Activated CD4-positive, alpha-beta memory T cell treated with anti-CD3 and anti-CD28 coated beads for 36 hours (primary cell): ENCODE measurements at places on chromosomes 16 and 17. TPM values are rescaled to one million over a fixed set of nuclear protein-coding genes. Genes with fewer than 3 reads are reported as not detected.

GRCh38 chr17:66135219-66135618, 56.7 kb downstream of the CEP112 start:
- DNase-seq = no peak

GRCh38 chr16:15035163-15035729, 20.6 kb downstream of the NTAN1 start:
- DNase-seq = no peak

GRCh38 chr16:20928774-20929411, 28.3 kb downstream of the LYRM1 start:
- DNase-seq = no peak

DNA sequence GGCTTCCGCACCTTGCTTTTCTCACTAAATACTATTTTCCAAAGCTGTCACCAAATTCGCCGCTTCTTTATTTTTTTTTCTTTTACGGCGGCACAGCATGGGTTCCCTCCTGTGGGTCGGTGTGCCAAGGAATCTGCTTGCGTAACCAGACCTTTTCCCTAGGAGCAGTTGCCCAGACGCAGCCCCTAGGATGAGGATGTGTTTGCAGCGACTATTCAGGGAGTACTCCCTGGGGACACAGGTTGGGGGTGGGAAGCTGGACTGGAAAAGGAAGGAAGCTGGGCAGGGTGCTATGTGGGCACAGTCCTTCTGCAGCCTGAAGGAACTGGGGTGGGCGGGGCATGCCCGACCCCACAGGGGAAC, 49.0 kb upstream of the ZCCHC14 start:
- DNase-seq = no peak

DNA sequence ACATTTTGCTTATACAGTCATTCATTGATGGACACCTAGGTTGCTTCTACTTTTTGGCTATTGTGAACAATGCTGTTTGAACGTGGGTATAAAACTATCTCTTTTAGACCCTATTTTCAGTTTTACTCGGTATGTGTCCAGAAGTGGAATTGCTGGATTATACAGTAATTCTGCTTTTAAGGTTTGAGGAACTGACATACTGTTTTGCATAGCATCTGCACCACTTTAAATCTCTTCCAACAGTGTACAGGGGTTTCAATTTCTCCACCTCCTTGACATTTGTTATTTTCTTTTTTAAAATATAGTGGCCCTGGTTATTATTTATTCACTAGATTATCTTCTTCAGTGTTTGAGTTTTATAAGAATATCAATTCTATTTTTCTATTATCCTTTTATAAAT, 116.9 kb downstream of the USP22 start:
- DNase-seq = no peak

- no peak for DNase-seq
Observed at GRCh38 chr16:49456763-49457162, 83.2 kb downstream of the C16orf78 start.

GRCh38 chr17:73749337-73749823, 105.1 kb upstream of the SDK2 start:
- DNase-seq = no peak

DNA sequence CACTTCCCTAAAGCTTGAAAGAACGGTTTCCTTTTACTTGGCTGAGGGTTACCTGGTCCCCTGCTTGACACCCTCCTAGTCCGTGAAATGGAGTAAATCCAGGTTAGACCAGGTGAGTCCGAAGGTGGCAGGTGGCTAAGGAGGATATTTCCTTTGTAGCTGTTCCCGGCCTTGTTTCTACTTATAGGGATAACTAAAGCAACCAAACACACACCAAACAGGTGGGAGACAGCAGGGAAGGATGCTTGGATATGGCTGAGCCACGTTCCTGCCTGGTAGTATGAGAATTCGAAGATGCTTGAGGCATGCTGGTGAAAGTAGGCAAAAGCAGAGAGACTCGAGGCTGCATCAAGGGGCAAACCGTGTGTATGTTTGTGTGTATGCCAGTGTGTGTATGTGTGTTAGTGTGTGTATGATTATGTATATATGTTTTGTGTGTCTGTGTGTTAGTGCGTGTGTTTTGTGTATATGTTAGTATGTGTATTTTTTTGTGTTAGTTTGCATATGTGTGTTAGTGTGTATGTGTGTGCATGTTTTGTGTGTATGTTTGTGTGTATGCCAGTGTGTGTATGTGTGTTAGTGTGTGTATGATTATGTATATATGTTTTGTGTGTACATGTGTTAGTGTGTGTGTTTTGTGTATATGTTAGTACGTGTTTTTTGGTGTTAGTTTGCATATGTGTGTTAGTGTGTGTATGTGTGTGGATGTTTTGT, 28.9 kb downstream of the RBFOX1 start:
- no peak for DNase-seq

DNA sequence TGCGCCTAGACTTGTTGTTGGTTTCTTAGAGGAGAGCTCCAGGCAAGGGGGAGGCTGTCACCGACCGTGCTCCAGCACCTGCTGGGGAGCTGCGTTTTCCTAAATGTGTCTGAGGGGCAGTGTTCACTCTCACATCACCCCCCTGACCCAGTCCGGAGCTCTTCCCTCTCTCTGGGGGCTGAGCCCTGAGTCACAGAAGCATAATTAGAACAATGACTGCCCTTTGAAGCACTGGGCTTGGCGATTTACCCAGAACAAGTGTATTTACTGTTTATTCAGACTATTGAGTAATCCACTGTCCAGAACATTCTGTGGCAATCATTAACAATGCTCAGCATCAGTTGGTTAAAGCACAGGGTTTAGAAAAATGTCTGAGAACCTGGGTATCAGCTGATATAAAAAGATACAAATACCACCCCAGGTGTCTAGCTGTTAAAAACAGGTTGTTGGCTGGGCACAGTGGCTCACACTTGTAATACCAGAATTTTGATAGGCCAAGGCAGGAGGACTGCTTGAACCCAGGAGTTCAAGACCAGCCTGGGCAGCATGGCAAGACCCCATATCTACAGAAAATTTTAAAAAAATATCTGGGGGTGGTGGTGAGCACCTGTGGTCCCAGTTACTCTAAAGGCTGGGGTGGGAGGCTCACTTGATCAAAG, 8.1 kb downstream of the CES4A start:
- no peak for DNase-seq

- no peak for DNase-seq
Observed at GRCh38 chr17:10034719-10035475, 129.8 kb upstream of the RCVRN start.

- no peak for DNase-seq
Observed at GRCh38 chr16:2162676-2163118, 7.1 kb downstream of the TRAF7 start.

GRCh38 chr17:19716108-19717030, at the start of gene SLC47A2:
Gene SLC47A2 (minus strand): TSS chr17:19716584. CDS start chr17:19716555, 29 bp downstream.
- DNase-seq = no peak

- DNase-seq = no peak
Observed at GRCh38 chr16:4353675-4354074, 2.6 kb upstream of the PAM16 start.

DNA sequence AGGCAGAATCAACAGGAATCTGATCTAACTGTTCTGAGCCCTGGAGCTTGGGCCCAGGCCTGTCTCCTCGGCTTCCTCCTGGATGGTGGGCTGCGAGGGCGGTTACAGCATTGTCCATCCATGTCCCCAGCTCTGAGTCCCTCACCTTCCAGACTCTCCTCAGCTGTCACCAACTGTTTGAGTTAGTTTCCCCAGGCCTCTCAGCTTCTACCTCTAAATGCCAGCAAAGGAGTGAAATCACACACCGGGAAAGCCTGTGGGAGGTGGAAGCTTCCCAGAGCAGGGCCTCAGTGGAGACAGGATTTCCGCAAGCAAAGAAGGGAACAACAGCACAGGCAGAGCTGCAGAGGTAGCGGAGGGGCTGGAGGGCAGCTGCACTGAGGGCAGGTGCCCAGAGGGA, 9.4 kb upstream of the PRPSAP2 start:
- no peak for DNase-seq

DNA sequence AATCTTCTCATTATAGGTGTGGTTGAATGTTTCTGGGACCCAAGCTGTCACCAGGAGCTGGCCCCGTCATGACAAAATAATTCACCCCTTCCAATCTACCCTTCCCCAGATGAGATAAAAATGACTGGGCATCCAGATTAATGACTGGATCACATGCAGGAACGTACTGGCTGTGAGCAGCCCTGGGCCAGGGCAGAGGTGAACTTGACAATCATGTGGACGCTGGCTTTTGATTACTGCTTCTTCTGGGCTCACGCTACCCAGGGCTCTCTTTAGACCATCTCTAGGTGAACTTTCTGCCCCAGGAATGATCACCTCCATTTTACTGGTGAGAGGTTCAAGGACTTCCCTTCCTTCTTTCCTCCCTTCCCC, 18.3 kb downstream of the CBX4 start:
- DNase-seq = no peak

DNA sequence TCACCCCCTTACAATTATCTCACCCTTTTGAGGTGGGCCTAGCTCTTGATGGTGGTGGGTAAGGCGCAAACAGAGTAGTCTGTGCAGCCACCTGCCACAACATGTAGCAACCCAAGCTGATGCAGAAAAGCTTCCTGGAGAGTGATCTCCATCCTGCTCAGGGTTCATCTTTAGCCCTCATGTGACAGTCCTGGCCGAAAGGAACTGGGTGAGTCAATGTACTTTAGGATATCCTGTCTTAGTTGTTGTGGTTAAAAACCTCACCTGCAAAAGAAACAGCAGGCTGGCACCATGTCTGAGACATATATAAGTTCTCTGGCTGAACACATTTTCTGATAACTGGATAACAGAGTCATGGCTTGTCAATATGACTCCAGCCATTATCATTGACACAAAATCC, 183.5 kb upstream of the CPHXL start:
- no peak for DNase-seq

GRCh38 chr16:67652578-67653127, 7.4 kb downstream of the ACD start:
- no peak for DNase-seq

GRCh38 chr16:50466170-50466569, 82.0 kb upstream of the NKD1 start:
- no peak for DNase-seq

DNA sequence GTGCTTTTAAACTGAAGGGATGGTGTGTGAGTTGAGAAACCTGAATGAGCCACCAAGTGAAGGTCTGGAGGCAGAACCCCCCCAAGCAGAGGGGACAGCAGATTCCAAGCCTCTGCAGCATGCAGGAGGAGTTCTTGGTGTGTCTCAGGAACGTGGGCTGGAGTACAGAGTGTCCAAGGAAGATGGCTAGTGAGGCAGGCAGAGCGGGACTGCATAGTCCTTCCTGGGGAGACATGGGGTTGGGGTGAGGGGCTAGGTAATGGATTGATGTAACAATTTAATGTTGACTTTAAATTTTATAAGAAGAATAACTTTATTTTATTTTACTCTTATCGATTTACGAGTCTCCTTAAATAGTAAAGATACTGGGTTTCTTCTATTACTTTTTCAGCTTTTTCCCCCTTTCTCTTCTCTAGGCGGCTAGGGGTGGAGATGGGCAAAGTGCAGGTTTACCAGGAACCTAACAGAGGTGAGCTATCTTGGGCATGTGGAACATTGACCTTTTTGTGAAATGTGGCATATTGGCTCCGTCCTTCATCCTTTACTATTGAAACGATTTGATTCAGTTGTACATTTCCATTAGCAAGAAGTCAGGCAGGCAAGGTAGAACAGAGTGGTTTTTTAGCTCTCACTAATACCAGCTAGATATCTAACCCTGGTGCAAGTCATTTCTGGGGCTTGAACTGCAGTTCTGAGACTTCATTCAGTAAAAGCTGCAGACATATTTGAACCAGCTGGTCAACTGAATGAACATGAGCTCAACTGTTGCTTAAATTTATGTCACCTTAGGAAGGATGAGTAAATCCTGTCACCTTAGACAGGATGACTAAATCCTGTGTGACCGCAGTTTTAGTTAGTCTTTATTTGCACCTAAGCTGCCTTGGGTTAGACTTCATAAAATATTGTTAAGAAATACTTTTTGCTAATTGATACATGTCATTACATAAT, 9.2 kb downstream of the PRPSAP2 start:
- DNase-seq = no peak

DNA sequence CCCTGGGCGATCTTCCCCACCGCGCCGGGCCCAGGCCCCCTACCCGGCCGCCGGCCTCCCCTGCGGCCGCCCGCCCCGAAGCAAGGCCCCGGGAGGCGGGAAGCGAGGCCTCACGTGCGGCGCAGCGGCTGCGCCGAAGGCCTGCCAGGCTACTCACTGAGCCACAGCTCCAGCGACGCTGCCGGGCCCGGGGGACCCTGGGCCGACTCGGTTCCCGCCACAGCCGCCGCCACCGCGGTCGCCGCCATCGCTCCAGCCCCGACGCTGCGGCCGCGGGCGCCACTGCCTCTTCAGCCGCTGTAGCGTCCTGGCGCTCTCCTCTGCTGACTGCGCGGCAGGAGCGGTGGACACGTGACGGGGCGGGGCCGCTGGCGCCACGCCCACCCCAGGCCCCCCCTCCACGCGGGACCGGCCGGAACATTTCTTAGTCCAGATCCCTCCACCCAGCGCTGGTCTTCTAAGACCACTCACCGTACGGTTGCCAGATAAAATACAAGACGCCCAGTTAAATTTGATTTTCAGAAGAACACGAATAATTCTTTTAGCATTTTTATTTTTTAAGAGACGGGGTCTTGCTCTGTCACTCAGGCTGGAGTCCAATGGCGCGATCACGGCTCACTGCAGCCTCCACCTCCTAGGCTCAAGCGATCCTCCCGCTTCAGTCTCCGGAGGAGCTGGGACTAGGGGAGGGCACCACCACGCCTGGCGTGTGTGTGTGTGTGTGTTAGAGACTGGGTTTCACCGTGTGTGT, at the start of gene GGA2:
Gene GGA2, minus strand, starts transcription at position 331 of the 751 bp plus-strand sequence. Its CDS starts 83 bp downstream, at position 248.
- peak; percentile 84 for DNase-seq

DNA sequence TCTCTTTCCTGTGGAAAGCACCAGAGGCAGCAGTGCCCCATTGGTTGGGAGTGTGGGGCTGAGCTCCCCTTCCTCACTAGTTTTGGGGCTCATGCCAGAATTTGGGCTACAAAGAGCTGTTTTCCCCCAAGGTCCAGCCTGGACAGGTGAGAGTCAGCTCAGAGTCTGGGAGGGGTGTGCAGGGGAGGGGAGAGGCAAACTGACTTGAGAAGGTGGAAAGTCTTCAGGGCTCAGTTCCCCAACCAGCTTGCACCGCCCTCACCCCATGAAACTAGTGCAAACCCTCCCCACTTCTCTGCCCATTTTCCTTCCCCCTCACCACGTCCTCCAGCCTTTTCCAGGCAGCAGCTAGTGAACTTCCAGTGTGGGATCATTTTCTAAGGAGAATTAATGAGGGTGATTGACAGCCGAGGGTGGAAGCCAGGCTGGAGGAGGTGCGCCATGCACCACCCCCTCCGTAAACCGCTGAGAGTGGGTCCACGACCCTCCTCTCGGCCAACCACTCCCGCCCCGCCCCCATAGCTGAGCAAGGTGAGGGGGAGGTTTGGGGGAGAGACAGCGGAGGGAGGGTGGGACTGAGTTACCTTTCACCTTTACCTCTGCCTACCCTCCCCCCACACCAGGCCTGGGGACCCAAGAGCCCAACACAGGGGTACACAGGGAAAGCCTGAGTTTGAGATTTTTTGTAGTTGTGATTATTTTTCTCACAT, 6.2 kb upstream of the DLX4 start:
- no peak for DNase-seq

Gene TPSB2
- total RNA-seq = not detected

Gene MT4
- total RNA-seq = not detected

Gene DECR2
- total RNA-seq = 8.8 TPM

Gene ITGA2B
- 1.4 TPM for total RNA-seq

Gene LAT
- total RNA-seq = 276 TPM

Gene SMIM22
- total RNA-seq = not detected

Gene KLHDC4
- 70.2 TPM for total RNA-seq

Gene SLC47A1
- total RNA-seq = 0.83 TPM

Gene SLC5A11
- 0.12 TPM for total RNA-seq
